ENCODE measurements at places on chromosomes 3 and 15.
A peak's percentile ranks its signal among the peaks of the same experiment; 100 is the strongest.

GRCh38 chr3:158802409-158803268 is 785 bp downstream of the MFSD1 start:
- peak; percentile 5 for DNase-seq

DNA sequence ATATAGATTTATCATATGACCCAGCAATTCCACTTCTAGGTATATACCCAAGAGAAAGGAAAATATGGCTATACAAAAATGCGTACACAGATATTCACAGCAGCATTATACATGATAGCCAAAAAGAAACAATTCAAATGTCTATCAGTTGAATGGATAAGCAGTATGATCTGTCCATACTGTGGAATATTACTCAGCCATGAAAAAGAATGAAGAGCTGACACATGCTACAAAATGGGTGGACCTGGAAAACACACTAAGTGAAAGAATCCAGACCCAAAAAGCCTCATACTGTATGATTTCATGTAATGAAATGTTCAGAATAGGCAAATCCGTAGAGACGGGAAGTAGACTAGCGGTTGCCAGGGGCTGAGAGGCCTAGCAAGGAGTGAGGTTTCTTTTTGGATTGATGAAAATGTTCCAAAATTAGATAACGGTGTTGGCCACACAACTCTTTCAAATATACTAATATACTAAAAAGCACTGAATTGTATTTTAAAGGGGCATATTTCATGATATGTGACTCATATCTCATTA is 33.4 kb downstream of the FGD5 start:
- no peak for DNase-seq

DNA sequence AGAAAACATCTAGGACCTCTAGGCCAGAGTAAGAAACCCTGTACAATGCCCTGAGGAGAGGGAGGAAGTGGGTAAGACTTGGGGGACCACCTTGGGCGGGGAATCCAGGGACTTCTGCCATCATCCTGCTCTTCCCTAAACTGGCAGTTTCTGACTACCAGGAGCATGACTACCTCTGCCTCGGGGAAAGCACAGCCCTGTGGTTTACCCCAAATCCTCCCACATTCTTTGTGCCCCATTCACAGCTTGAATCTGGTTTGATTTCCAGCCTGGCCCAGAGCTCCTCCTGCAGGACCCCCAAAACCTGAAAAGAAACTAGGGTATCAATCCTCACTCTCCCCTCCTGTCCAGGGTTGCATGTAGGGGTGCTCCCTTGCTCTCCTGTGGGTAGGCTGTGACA is 4.7 kb downstream of the C3orf18 start:
- DNase-seq: no peak

DNA sequence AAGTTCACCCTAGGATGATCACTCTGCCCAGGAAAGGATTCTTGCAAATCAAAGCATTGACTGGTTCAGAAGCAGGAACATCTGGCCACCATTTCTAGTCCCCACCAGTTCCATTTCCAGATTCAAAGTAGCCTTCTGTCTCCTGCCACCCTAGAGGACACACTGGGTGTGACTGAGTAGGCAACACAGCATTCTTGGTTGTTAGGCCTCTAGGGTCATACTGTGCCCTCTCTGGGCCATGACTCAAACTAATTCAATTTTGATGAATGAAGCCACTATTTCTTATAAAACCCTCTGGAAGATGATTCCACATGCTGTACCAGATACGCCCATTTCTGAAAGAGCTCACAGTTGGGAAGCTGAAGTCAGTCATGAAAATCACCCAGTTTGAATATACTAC is 69.7 kb downstream of the WDR76 start:
- no peak for DNase-seq

- DNase-seq: peak; percentile 48
These were observed 694 bp downstream of the ABTB1 start for GRCh38 chr3:127673191-127674100.

DNA sequence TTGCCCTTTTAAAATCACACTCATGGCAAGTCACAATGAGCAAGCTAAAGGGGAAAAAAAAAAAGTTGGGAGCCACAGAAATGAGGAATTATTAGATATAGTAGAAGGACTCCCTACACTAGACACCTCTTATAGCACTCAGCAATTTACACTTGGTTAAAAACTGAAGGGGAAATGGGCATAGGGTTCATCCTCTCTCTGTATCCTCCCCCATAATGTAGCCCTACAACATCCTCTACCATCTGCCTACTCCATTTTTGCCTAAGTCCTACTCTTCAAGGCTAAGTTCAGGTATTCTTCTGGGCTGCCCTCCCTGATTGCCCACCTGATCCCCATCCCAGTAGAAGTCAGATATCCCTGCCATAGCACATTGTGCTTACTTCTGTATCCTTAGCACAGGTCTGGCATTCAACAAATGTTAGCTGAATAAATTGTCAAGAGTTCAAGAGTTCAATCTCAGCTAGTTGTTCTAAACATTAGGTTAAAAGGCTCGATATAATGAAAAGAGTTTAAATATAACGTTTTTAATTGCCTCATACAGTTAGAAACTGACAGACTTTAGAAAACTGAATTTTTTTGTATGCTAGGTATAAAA is 14.5 kb downstream of the SETD2 start:
- no peak for DNase-seq

DNA sequence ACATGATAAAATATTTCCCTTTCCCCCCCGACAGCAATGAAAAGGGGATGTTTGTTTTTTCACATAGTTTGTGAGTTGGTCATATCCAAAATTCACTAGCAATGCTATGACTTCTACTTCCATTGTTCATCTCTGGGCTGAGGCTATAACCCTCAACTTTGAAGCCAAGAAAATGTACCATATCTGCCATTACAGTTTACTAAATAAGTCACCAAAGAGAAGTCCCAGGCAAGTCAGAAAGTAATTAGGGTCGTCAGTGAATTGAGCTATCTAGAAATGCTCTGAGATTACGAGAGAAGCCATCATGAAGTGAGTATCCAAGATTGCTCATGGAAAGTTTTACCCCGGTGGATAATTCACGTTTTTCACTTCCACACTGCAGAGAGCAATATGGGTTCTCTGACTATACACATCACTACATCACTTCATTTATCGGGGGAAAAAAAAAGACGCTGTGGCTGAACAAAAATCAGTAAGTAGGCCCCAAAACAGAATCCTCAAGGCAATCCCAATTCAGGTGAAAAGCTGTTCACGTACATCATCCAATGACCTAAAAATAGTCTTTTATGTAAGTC is 1.4 kb downstream of the PEAK1 start:
- DNase-seq: no peak

DNA sequence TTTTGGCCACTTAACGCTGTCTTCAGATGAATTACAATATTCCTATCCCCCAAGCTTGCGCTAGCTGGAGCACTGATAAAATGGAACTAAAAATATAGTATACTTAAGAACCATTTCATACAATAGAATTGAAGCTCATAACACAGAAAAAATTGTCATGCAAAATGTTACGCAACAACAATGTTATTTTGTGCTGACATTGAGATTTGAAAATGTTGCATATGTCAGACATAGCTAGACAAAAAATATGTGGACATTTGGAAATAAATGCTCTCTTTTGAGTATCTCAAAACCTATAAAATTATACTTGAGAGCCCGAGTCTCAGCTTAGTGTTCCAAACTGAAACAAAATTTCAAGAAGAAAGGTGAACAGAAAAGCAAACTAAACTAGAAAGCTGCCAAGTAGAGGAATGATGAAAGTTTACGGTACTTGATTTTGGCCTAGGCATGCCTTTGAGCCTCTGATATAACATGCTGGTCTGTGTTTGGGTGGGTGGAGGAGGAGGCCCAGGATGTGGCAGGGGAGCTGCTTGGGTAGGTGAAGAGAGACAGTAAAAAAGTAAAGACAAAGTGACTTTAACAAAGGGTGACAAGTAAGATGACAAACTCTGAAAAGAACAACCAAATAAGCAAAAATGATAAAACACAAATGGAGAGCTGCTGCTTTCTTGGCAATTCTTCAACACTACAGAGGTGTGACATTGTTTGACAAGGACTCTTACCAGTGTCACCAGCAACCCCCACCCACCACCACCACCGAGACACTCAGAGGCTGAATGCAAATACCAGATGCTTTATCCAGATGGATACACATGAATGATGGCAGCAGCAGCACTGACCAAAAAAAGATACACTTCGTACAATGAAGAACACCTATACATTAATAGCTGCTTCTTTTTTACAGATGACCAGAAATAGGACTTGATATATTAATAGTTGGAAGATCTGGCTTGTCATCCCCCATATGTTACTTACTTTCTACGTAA is 129.3 kb upstream of the FEZF2 start:
- DNase-seq: no peak

- no peak for DNase-seq
These were observed 71.3 kb upstream of the MBNL1 start for GRCh38 chr3:152197451-152197850.

GRCh38 chr3:106819440-106819839 is 557.8 kb upstream of the CCDC54 start:
- DNase-seq: no peak

GRCh38 chr3:123781138-123781537 is 103.0 kb downstream of the MYLK start:
- DNase-seq: no peak

GRCh38 chr3:193314161-193314560 is 64.4 kb downstream of the ATP13A5 start:
- no peak for DNase-seq

DNA sequence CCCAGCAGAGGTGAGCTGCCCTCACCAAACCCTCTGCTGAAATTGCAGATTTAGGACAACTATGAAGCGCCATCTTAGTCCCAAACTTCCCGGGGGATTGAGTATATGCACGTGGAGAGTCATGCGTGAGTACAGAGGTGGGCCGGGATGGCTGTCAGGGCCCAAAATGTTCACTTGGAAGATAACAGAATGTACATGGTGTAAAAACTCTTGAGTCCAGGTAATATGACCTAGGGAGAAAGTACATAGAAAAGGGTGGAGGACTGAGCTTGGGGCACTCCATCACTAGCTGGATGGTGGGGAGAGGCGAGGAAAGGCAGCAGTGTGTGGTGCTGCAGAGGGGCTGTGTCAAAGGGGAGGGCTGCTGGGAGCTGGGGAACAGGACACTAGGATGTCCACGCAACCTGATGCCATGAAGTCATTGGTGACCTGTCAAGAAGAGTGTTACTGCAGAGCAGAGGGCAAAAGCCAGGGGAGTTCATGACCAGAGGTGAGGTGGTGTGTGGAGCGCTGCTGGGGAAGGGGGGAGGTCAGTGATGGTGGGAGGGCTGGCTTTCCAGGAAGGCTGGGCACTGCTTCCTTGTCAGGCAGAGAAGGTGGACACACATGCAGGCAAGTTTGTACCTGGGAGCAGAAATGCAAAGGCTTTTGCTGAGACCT is 236.2 kb upstream of the LYSMD4 start:
- DNase-seq: no peak

GRCh38 chr15:35448294-35448693 is 97.7 kb downstream of the DPH6 start:
- no peak for DNase-seq

DNA sequence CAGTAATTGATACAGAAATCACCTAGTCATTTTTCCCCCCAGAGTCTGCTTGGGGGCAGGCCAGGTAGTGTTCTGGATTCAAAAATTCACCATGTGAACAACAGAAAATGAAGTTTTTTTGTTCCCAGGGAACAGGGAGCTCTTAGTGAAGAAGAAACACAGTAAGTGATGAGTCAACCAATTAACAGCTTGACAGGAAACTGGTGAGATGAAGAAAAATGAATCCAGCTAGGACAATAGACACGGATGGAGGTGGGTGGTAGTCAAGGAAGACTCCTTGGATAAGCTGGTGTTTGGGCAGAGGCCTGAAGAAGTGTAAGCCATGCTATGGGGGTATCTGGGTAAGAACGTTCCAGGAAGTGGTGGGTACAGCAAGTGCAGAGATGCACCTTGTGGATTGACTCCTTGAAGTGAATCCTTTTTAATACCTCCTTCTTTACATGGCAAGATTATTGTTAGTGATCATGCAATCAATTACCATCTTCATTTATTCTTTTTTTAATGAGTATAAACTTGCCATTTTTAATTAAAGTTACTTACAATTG is 339.9 kb upstream of the RGMA start:
- no peak for DNase-seq

GRCh38 chr3:156507285-156507684 is 47.6 kb downstream of the SSR3 start:
- DNase-seq: no peak

DNA sequence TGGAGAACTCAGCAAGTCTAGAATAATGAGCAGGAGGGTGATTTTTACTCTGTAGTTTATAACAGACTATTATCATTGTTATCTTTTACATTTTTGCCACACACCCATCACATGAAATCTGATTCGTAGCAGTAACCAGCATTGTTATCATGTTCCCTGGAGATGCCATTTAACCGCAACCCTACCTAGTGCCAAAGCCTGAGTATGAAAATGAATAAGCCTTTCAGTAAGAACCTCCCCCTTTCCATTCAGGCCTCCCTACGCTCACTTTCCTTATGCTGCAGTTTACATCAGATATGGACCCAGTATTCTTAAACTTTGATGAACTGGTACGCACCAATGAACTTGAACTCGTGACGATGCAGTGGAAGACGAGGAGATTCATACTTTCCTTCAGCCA is 158.7 kb upstream of the SPRED1 start:
- DNase-seq: no peak

DNA sequence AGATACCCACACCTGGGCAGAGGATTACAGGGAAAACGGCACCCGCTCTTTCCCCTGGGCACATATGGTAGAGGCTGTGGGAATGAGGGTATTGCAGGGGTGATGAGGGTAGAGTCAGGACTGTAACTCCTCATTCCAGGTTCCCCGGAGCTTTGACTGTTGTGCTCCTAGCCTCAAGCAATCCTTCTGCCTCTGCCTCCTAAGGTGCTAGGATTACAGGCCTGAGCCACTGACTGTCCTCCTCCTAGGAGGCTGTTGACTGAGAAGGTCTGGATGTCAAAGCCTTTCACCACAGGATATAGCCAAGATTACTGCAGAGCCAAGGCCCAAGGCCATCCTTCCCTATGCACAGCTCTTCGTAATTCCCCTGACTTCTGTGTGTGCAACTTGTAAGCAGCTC is 1.1 kb upstream of the MPI start:
- DNase-seq: no peak

DNA sequence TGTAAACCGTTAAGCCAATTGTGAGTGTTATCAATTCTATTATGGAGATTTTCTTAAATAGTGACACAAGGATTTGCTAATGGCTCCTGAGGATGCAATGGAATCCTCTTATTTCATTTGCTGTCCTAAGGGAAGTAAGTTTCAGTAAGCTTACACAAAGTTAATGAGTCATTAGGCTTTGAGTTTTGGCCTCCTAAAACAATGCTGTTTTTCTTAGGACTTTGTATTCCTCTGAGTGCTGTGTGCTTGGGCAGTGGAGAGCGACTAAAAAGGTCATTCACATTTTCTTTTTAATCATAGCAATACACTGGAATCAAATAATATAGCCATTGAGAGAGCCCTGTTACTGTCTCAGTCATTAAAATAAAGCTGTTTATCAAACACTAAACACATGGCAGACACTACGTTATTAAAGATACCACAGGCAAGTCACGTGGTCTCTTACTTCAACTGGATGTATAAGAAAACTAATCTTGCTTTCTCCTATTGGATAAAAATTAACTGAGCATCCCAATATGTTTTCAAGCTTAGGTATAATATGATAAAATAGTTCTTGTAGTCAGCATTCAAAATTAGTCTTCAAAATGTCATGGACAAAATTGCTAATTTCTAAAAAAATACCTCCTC is 290.8 kb downstream of the NLGN1 start:
- no peak for DNase-seq

All from effector memory CD8-positive, alpha-beta T cell (primary cell).